ENCODE measurements at places on chromosomes 16 and 17. TPM values are rescaled to one million over a fixed set of nuclear protein-coding genes. Genes with fewer than 3 reads are reported as not detected.
A peak's percentile ranks its signal among the peaks of the same experiment; 100 is the strongest.

- H3K4me1 ChIP-seq, result no peaks in the 10 kb centered on the region
- no peaks in the 10 kb centered on the region for H3K27me3 ChIP-seq
- no peak overlapping the region for H3K27ac ChIP-seq
- DNase-seq, result no peak
- no peaks in the 10 kb centered on the region for H3K36me3 ChIP-seq
Measured at GRCh38 chr17:67270416-67270815, 25.4 kb upstream of the HELZ start.

- H3K4me3 ChIP-seq, result no peak overlapping the region
- peak overlapping the region; percentile 89 for H3K27ac ChIP-seq
- H3K27me3 ChIP-seq, result no peaks in the 10 kb centered on the region
- H3K4me1 ChIP-seq, result peaks cover 63% of the 10 kb centered on the region
- DNase-seq, result no peak
Measured at GRCh38 chr17:40014375-40014980, 762 bp upstream of the CSF3 start.

DNA sequence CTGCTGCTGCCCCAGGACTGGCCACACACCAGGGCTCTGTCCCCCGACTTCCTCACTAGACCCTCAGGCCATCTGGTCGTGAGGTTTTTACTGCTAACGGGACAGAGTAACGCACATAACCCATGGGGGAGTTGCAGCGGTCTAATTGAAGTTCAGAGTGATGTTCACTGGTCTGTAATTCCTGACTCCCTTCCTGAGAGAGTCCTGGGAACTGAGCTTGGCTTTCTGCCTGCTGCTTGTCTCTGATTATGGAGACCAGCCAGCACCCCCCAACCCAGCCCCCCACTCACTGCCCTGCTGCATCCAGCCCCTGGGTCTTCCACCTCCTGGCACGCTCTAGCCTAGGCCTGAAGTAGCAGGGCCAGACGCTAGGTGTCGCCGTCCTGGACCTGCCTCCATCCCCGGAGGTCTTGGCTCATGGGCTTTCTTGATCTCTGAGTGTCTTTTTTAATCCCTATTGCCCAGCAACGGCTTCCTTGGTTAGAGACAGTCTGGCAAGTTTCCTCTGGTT lies 192.9 kb downstream of the CCDC182 start:
- no peak overlapping the region for H3K27ac ChIP-seq
- no peak for DNase-seq
- H3K4me1 ChIP-seq, result peaks cover 10% of the 10 kb centered on the region
- no peaks in the 10 kb centered on the region for H3K27me3 ChIP-seq

- DNase-seq, result no peak
- H3K36me3 ChIP-seq, result no peaks in the 10 kb centered on the region
- no peak overlapping the region for H3K27ac ChIP-seq
- no peak overlapping the region for H3K4me3 ChIP-seq
Measured at GRCh38 chr17:79715098-79715942, 15.4 kb upstream of the ENPP7 start.

DNA sequence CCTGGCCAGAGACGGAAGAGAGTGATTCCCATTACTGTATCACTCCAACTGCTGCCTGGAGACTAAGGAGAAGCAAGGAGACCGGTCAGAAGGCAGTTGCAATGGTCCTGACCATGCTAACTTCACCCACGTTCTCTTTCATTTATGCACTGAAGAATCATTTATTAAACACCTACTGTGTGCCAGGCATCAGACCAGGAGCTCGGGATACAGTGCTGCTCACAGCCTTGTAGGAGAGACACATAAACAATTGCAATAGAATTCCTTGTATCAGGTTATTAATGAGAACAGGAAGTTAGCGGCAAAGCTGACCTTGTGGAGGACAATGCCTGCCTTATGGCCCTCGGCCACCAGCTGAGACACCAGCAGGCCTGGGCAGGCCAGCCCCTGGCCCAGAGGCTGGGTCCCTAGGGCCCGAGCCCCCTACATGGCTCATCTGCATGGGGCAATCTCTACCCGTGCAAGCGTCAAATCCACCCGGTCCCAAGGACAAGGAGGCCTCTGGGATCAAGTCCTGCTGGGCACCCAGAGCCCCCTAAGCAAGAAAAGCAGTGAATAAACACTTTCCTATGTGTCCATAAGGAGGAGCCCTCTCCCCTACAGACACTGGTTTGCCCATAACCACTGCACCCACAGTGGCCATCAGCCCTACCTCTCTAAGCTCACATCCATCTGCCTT lies 8.6 kb upstream of the ENPP7 start:
- H3K27ac ChIP-seq, result no peak overlapping the region
- H3K27me3 ChIP-seq, result no peaks in the 10 kb centered on the region
- H3K4me1 ChIP-seq, result no peaks in the 10 kb centered on the region

DNA sequence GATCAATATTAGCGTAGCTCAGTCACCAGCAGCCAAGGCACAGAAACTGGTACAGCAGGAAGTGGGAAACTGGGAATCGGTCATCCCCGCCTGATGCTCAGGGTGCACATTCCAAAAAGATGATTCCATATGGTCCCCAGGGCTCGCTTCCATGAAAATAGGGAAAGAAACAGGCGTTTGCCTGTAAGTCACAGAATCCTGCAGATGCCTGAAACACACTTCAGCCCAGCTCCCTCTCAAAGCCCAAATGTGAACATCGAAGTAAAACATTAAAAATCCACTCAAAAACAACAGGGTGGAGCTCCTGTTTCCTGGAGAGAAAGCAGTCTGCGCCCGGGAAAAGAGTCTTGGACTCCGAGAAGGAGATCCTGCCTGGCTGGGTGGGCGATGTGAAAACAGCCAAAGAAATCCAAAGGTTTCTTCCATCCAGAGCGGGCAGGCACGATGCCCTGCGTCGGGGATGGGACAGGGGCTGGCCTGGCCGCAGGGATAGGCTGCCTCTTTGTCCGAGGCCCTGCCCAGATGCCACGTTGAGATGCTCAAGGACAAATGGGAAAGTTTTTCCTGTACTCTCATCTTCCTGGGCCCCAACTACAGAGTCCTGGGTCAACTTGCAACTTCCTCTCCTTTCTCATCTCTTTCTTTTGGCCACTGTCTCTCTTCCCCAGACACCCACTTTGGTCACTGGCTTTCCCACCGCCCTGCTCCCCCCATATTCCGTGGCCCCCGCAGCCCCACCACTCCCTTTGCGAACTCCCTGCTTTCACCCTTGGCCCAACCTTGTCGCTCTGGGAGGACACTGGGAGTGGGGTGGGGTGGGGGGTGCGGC lies 743 bp downstream of the WIPI1 start:
- no peak for DNase-seq
- peak overlapping the region; percentile 96 for H3K27ac ChIP-seq
- H3K36me3 ChIP-seq, result no peaks in the 10 kb centered on the region
- H3K4me1 ChIP-seq, result peaks cover 30% of the 10 kb centered on the region

Gene ANKRD13B
- total RNA-seq, result 7.9 TPM

Gene TPSB2
- 59.7 TPM for total RNA-seq

Gene CA4
- total RNA-seq, result not detected

GRCh38 chr17:66437476-66438026 lies 135.1 kb downstream of the PRKCA start:
- no peak overlapping the region for H3K4me3 ChIP-seq
- no peaks in the 10 kb centered on the region for H3K27me3 ChIP-seq
- H3K36me3 ChIP-seq, result no peaks in the 10 kb centered on the region
- no peak for DNase-seq
- no peak overlapping the region for H3K27ac ChIP-seq
- H3K4me1 ChIP-seq, result peaks cover 15% of the 10 kb centered on the region

Gene GUCY2D
- total RNA-seq, result not detected

DNA sequence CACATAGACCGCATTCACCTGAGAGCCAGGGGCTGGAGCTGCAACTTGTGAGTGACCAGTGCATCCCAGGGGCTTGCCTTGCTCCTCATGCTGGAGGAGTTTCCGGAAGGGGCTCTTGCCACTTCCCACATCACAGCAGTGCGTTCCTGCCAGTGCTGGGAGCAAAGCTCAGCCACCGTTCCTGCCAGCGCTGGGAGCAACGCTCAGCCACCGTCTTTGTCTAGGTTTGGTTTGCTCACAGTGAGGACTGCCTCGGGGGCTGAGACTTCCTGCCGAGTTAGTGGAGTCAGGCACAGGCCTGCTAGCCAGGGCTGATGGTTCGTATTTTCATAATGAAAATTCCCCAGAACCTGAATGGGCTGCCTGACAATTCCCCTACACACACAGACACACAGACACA lies 5.4 kb upstream of the CHRNE start:
- peaks cover 21% of the 10 kb centered on the region for H3K4me1 ChIP-seq
- H3K27ac ChIP-seq, result peak overlapping the region; percentile 69
- H3K27me3 ChIP-seq, result no peaks in the 10 kb centered on the region
- DNase-seq, result no peak

Gene CCL16
- total RNA-seq, result not detected

Gene TEX14
- total RNA-seq, result not detected

GRCh38 chr17:21549107-21549687 lies 143.1 kb upstream of the KCNJ18 start:
- no peaks in the 10 kb centered on the region for H3K27me3 ChIP-seq
- no peaks in the 10 kb centered on the region for H3K36me3 ChIP-seq
- H3K4me3 ChIP-seq, result no peak overlapping the region
- no peak for DNase-seq
- H3K4me1 ChIP-seq, result peaks cover 24% of the 10 kb centered on the region
- no peak overlapping the region for H3K27ac ChIP-seq

Gene GAST
- not detected for total RNA-seq

Gene CACNG5
- total RNA-seq, result not detected

DNA sequence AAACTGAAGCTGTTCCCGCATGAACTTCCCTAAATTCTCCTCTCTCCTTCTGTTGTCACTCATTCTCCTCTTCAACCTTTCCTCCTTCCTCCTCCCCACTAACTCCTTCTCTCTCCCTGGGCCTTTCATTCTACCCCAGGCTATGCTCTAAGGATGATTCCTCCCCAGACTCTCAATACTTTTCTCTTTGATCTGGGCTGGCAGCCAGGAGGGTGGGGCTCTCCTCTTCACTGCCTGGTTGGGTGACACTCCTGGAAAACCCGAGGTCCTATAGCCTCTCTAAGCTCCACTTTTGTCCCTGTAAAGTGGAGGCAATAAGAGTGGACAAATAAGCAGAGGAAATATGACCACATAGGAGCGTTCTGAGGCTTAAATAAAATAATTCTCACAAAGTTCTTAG lies 46.2 kb downstream of the HSD17B2 start:
- H3K36me3 ChIP-seq, result no peaks in the 10 kb centered on the region
- DNase-seq, result no peak
- no peaks in the 10 kb centered on the region for H3K4me1 ChIP-seq
- H3K27ac ChIP-seq, result no peak overlapping the region
- no peak overlapping the region for H3K4me3 ChIP-seq

Gene CCL4
- 15.0 TPM for total RNA-seq

Gene ABCC3
- 47.6 TPM for total RNA-seq

- H3K4me1 ChIP-seq, result no peaks in the 10 kb centered on the region
- H3K36me3 ChIP-seq, result no peaks in the 10 kb centered on the region
- H3K27ac ChIP-seq, result no peak overlapping the region
Measured at GRCh38 chr17:13953841-13954240, 115.5 kb upstream of the COX10 start.

DNA sequence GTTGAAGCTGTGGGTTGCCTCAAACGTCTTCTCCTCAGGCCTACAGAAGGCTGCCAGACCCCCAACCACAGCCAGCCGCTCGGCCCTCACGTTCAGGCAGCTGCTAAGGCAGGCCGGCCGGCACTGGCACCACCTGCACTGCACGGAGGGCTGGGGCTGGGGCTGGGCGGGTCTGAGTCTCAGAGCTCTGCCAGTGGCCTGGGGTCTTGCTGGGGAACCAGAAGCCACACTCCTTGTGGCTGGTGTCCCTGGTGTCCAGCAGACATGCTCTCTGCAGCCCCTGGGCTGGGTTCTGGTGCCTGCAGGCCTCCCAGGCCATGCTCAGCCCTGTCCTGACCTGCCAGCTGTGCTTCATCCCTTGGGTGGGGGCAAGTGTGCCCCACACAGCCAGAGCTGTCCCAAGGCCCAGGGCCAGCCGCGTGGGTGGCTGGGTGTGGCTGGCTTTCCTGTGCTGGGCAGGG lies 42.0 kb downstream of the BAHCC1 start:
- peak overlapping the region; percentile 67 for H3K27ac ChIP-seq
- H3K4me3 ChIP-seq, result no peak overlapping the region
- DNase-seq, result no peak
- no peaks in the 10 kb centered on the region for H3K36me3 ChIP-seq

- DNase-seq, result no peak
- no peak overlapping the region for H3K27ac ChIP-seq
- H3K4me3 ChIP-seq, result no peak overlapping the region
- H3K4me1 ChIP-seq, result no peaks in the 10 kb centered on the region
Measured at GRCh38 chr17:63531022-63531965, 8.1 kb downstream of the KCNH6 start.

GRCh38 chr16:75264999-75265910 lies 13.8 kb upstream of the BCAR1 start:
- no peak for DNase-seq
- H3K4me1 ChIP-seq, result peaks cover 67% of the 10 kb centered on the region
- peak overlapping the region; percentile 86 for H3K4me3 ChIP-seq
- H3K36me3 ChIP-seq, result no peaks in the 10 kb centered on the region
- no peaks in the 10 kb centered on the region for H3K27me3 ChIP-seq

DNA sequence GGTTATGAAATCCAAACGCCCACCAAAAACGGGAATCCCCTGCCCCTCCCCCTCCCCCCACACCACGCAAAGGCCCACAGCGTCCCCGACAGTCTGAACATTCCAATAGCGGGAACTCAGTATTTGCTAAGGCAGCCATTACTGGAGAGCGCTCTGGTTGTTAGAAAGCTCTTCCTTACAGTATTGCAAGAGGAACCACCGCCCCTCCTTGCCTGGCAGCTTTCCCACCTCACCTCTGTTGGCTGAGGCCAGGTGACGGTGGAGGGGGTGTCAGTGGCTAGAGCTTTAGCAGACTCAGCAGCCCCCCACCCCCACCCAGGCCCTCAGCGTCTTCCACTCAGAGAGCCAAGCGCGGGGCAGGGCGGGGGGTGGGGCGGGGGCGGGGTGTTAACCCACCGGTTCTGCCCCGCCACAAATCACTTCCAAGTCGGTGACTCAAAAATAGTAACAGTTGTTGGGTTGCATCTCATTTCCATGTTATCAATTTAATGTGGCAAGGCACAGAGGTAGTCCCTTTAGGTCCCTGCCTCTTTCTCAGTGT lies 2.2 kb upstream of the PLEKHH3 start:
- H3K36me3 ChIP-seq, result no peaks in the 10 kb centered on the region
- peaks cover 80% of the 10 kb centered on the region for H3K4me1 ChIP-seq
- no peak for DNase-seq
- H3K27me3 ChIP-seq, result no peaks in the 10 kb centered on the region
- H3K27ac ChIP-seq, result peak overlapping the region; percentile 98
